A549 treated with CpdA at 1 μM for 4 hours (cell line): ENCODE measurements at places on chromosomes 5 and 9. TPM values are rescaled to one million over a fixed set of nuclear protein-coding genes. Genes with fewer than 3 reads are reported as not detected.

The ARHGEF37 gene
- 0.77 to 1.1 TPM (median 0.90 TPM) in 5 replicates for total RNA-seq

The SOX30 gene
- 0.05 to 0.07 TPM in 2 of 5 replicates, not detected in the others for total RNA-seq

The OSTF1 gene
- 14.4 to 19.3 TPM (median 15.3 TPM) in 5 replicates for total RNA-seq

The UBAC1 gene
- total RNA-seq, result 27.2 to 39.0 TPM (median 35.8 TPM) in 5 replicates

The SOHLH1 gene
- total RNA-seq, result 0.07 to 0.09 TPM in 2 of 5 replicates, not detected in the others

The SIT1 gene
- not detected in 5 replicates for total RNA-seq

The FOXD4L5 gene
- total RNA-seq, result 0.05 to 0.12 TPM (median 0.06 TPM) in 3 of 5 replicates, not detected in the others

The ANKRD34B gene
- 0.07 to 0.13 TPM (median 0.12 TPM) in 3 of 5 replicates, not detected in the others for total RNA-seq

The IFNA17 gene
- total RNA-seq, result not detected in 5 replicates

The PCDHGB5 gene
- total RNA-seq, result 1.9 to 2.8 TPM (median 2.4 TPM) in 5 replicates

The IGFBPL1 gene
- 2.3 to 3.6 TPM (median 3.1 TPM) in 5 replicates for total RNA-seq
